ENCODE measurements at places on chromosomes 12 and 14.

DNA sequence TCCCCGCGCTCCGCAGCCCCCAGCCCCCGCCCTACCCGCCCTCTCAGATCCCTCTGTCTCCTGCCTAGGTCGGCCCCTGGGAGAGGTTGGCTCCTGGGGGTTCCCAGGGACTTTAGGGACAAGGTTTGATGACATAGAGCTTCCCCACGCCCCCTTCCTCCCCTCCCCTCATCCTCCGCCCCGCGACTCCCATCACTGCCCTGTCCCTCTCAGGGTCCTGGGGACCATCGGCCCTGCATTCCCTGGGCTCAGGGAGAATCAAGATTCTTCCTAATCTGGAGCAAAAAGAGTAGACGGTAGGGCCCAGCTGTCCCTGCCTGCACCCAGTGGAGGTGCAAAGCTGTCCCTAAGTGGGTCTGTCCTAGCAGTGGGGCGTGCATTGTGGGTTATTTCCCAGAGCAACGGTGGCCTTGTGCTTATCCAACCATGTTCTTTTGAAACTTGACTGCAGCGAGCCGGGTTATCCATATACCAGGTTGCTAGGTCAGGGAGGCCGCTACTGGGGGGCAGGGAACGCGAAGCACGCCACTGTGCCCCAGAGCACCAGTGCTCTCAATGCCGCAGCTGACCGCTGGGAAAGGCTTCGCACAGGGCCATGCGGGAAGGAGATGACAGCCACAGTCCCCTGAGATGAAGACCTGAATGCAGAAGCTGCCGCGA, 124.4 kb upstream of the PRMT8 start:
- DNase-seq = no peak

DNA sequence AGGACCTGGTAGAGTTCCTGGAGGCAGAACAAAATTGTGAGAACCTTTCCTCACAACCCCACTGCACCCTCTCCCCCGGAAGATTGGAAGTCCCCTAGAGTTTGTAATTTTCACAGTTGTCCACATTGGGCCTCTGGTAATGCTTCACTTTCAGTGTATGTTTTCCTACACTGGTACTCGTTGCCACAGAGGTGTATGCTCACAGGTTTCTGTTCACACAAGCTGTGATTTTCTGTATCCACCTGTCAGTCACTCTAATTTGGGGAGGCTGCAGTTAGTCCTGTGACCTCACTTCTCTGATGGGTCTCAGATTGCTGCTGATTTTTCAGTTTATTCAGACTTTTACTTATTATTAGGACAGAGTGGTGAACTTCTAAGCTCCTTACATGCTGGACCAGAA, 66.4 kb upstream of the BMP4 start:
- DNase-seq = no peak

- DNase-seq = no peak
Observed at GRCh38 chr12:65208964-65209654, 39.7 kb downstream of the LEMD3 start.

DNA sequence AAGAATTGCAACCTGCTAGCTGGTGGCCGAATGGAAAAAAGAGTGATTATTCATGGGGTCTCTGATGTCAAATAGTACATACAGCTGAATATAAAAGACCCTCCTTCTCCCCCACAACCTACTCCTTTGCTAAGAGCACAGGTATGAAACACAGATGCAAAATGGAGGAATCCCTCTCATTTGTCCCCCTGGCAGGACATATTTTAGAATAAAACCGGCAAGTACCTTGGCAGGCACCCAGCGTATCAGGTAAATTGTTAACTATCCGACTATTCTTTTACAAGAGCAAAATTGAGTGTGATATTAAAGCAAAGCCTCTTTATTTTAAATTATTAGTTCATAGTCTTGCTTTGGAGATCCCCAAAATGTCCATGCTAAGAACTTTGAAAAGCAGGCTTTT, 73.7 kb upstream of the USP44 start:
- no peak for DNase-seq

DNA sequence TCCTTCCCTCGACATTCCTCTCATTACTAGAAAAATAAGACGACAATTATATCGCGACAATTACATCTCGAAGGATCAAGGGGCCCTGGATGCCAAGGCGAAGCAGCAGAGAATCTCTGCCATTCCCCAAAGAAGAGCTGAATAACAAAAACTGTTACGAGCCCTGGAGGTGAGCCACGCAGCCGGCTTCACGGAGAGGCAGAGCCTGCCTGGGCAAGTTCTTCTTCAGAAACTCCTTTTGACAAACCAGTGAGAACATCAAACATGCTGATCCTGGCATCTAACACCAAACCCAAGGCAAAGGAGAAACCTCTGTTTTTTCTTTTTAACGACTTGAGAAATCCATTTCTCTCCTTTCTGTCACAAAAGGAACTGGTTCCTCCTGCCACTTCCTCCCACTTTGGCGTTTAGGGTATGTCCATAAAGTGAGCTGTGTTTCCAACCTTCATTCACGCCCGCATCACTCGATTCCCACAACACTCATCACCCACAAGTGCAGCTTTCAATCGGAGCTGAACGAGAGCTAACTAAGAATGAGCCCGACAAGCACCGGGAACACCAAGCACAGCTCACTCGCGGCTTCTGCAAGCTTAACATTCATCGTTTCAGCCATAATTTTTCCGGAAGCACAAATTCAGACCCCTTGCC, 21.5 kb downstream of the CCDC88C start:
- peak; percentile 92 for DNase-seq

DNA sequence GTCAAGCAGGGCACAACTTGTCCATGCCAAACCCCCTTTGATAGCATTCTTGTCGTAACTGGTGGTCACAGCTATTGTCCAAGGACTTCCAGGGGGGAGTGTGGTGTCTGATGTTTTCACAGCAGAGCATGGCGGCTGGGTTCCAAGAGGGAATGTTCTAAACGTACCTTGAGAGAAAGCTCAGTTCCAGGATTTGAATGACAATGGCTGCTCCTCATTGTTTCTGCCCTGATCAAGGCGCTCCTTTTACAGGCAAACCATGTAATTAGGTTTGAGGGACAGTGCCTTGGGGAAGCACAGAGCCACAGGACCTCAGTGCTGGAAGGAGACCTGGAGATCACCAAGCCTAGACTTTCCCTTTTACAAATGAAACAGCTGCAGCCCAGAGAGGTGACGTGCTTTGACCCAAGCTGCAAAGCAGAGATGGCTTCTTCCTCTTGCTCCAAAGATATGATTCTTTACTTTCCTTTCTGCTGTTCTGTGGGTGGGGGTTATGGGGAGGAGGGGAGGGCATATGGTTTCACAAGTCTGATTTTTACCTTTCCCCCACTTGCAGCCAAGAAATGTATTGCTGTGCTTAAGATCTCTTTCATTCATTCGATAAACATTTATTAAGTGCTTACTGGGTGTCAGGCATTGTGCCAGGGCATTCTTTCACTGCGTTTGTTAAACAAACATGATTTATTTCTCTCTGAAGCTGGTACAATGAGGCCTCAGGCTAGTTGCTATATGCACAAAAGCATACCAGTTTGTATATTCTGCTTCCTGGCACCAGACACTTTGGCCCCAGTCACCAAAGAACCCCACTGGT, 172.8 kb downstream of the KTN1 start:
- DNase-seq = peak; percentile 81

DNA sequence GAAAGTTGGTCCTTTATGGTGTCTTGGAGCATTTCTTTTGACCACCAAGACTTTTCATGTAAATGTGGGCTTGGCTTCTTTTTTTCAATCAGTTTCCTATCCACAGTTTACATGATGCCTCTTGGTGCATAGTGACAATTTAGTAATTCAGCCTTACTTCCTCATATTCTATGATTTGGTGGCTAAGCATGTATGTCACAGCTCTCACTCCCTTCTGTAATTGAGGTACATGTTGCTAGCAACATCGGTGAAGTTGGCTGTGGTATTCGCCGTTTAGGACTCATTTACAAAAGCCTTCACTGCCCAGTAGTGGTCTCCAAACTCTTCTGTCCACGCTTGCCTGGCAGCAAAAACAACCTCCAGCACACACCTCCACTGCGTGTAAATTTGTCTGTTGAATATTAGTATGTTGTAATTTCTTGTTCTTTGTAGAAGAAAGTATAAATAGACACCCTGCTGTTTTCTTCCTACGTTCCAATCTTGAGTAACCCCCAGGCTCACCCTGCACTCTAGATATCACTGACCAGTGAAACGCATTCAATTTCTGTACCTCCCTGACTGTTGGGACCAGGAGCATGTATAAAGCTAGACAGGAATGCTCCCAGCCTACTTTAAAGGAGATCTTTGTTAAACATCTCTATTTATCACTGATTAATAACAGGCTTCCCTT, 90.4 kb downstream of the PPP2R5C start:
- no peak for DNase-seq

DNA sequence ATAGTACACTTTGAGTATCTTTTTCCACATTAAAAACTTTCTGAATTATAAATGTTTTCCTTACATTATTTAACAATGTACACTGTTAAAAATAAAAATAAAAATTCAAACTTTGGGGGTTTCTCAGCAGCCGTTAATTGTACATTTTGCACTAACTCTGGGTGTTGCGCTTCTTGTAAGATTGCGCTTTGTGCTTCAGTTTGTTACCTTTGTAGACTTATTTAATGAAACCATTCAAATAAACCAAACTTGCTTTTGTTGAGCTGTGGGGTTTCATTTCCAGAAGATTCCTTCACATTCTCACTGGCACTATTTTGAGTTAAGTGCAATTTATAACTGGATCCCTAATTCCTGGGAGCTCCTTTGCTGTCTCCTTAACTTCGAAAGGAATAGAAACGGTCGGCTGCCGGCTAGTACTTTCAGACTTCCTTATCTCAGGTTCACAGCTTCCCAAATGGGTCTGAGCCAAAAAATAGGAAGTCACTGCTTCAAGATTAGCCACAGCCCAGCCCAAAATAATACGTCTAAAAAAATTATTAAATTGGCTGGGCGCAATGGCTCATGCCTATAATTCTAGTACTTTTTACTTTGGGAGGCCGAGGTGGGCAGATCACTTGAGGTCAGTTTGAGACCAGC, 38.2 kb downstream of the RAD52 start:
- DNase-seq = no peak

DNA sequence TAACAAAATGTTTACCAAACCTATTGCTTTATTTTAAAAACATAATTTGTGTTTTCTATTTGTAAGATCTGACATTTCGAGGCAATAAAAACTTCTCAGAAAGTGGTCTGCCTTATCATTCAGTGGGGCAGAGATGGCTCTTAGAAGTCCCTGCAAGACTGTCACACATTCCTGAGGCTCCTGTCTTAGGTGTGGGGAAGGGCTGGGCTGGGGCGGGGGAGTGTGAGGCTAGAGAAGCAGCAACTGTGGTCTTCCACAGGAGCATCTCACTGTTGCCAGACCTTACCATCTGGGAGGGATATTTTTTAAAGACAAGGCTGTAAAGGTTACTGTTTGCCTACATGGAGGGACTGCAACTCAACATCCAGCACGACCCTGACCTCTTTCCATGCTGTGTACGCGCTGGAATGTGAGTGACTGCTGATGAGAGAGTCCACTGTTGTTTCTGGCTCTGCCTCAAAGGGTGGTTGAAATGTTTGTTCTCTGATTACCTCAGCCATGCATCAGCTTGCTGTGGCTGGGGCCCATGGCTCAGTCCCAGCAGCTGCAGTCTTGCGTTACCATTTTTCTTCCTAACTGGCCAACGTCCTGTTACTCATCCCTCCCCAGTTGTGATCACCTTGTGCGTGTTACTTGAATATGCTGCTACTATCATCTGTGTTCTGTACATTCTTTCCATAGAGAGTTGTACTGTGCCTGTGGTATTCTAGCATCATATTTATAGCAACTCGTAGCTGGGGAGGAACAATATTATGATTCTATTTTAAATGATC, 12.4 kb downstream of the ERG28 start:
- peak; percentile 72 for DNase-seq

DNA sequence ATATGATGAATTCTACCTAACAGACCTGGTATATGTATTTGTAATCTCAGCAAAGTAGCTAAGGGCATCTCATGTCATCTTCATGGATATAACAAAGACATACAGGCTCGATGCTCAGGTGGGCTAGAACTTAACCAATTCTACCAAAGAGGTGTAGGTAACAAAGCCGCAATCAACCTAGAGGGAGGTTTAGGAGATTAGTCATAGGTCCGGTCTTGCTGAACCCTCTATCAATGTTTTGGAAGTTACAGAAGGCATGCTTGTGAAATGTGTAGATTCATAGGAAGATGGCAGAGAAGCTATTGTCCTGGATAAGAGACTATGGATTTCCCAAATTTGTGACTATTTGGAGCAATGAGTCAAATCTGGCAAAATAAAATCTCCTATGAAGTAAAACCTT, 42.6 kb upstream of the SYCP3 start:
- DNase-seq = no peak

DNA sequence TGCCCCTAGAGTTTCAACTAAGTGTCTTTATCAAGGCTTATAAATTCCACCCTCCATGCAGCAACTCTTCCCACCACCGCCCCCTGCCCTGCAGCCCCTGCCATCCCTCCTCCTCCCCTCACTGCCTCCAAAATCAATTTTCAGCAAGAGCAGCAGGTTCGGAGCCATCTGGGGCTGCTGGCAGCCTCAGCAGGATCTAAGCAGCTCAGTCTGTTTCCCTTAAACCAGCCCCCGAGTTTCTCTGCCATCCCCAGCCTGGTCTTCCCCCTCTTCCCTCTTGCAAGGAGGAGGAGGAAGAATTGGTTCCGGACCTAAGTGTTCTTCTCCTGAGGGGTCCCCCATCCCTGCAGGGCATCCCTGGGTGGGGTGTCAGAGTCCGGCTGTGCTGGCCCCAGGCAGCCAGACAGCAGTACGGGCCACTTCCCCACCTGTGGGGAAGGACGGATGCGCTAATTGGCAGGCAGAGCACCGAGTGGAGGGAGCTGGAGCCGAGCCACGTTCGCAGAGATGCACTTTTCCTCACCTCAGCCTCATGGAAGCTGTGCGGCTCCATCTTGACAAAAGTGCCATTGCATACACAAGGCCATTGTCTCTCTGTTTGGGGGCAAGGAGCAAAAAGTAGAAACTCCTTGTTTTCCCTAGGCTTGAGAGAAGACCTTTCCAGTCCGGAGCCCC, 189.3 kb downstream of the KCNA5 start:
- DNase-seq = no peak

GRCh38 chr12:81085832-81086231, 8.0 kb downstream of the ACSS3 start:
- no peak for DNase-seq

GRCh38 chr12:6140651-6141447, 16.4 kb upstream of the VWF start:
- no peak for DNase-seq

DNA sequence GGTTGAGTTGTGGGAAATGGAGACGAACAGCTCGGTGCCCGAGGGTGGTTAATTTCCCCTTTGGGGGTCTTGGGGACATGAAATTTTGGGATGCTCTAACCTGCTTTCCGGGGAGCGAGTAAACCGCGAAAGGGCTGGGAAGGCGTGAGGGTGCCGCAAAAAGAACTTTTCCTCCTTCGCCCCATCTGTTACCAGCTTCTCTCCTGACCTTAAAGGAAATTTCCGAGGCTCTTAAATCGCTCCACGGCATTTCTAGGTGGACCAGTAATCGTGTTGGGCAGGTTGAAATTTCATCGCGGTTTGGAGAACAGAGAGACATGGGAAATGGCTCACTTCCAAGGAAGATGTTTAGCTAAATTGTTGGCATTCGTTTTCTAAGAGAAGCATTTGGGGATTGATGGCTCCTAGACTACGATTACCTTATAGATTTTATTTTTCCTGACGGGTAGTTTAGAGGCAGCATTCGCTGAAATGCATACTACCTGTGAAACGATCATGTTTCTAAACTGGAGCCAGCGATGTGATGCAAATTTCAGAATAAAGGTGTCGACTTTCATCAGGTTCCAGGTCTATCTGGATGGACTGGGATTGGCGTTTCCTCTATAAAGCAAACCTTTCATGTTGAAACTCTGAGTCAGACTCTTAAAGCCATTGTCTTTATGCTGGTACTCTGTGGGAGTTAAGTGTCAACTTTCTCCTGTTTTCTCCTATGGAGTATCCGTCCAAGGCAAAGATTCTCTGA, 414.5 kb downstream of the PCNX1 start:
- peak; percentile 37 for DNase-seq

Data from prostate gland (tissue), 2 donors.